ENCODE measurements at places on chromosomes 4 and X.

GRCh38 chr4:78143634-78144033 is 86.5 kb downstream of the FRAS1 start:
- DNase-seq = no peak

GRCh38 chrX:38718311-38718710 is 82.9 kb upstream of the MID1IP1 start:
- no peak for DNase-seq

DNA sequence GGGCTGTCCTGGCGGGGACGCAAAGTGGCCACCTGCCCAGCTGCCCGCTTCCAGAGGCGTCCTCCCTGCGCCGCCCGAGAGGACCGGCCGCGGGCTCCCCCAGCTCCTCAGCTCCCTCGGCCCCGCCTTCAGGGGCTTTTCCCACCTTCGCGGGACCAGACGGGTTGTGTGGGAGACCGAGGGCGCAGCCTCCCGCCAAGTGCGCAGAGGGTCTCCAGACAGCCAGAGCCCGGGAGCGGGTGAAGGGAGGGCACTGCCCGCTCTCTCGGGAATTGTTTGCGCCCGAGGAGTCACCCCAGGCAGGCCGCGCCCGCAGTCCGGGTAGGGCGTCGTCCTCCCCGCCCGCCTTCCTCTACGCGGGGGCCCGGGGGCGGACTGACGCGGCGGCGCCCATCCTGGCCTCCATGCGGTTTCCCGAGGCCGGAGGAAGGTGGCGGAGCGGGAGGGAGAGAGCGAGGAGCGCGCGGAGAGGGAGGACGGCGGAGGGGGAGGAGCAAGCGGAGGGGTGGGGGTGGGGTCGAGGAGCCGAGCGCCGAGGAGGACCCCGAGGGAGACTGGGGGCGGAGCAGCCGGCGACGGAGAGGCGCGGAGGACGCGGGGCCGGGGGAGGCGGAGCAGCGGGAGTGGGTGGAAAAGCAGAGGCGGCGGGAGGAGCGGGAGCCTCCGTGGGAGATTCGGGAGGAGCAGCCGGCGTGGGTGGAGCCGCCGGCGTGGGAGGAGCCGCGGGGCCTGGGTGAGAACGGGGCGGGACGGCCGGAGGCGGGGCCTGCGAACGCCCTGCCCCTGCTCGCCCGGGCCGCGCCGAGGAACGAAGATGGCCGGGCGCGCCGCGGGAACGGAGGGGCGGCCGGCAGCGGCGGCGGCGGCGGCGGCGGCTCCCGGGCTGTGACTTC is 47.5 kb downstream of the CLDN34 start:
- DNase-seq = peak; percentile 15

DNA sequence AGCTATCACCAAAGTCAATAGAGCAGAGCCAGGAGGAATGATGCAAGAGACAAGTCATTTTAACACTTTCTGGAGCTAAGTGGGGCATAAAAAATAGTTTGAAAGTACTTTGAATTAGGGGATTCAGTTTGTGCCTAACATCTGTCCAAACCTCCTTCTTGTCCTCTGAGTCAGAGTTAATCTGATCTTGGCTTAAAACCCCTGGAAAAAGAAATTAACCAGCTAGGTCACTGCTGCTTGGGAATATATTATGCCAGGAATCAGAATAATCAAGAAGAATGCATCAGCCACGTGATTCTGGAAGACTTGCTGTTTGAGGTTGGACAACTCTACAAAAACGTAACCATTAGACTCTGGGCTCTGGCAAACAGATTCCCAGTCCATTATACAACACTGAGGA is 45.3 kb upstream of the EDA2R start:
- no peak for DNase-seq

DNA sequence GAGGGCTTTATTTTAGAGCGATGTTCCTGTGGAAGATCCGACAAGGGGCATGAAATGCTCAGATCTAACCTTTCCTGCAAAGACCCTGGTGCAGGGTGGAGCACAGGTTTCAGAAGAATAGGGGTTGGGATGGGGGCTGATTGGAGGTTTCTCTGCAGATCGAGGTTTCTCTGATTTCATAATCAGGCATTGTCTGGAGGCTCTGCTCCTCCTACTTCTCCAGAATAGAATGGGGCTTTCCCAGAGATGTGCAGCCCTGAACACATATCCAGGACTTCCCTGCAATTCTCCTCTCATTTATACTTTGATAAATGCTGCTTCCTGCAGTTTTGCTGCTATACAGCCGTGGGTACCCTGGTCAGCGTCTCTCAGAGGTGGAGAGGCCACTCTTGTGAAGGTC is 397.6 kb upstream of the BOD1L1 start:
- no peak for DNase-seq

- DNase-seq = no peak
Measured at GRCh38 chr4:140621161-140621560, 52.4 kb upstream of the UCP1 start.

- DNase-seq = no peak
Measured at GRCh38 chr4:151323667-151324066, 1.7 kb downstream of the SH3D19 start.

GRCh38 chrX:105299286-105299685 is 78.8 kb upstream of the TEX13A start:
- DNase-seq = no peak

- no peak for DNase-seq
Measured at GRCh38 chrX:24226176-24226575, 76.6 kb downstream of the ZFX start.

DNA sequence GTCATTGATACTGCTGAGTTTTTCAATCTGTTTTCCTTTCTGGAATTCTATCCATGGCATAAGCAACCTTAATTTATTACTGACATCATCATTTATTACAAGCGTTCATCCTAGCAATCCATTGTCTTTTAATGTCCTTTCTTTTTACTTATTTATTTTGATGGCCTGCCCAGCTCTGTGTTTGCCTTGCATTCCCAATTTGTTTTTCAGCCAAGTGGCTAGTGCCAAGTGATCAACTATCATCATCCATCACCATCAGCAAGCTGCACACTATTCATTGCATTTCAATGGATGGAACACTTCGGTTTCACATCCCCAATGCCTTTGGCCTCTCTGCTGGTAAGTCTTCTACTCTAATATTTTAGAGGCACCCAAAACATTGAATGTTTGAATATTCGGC is 831.7 kb upstream of the EPHA5 start:
- no peak for DNase-seq

GRCh38 chrX:3950373-3950772 is 236.9 kb upstream of the PRKX start:
- no peak for DNase-seq

DNA sequence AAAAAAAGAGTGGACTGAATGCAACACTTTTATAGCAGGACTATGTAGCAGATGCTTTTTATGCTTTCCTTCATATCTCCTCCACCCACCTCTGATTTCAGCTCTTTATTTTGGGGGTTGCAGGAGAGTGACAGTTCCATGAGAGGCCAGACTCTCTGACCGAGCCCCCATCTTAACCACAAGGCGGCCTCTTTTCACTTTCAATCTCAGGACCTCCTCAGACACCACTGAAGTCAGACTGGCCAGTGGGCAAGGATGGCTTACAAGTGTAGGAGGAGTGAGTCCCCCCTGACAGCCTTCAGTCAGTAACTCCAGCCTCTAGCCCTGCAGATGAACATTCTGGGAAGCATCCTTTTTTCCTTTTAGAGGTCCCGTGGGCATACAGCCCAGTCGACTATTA is 140.8 kb downstream of the FRAS1 start:
- no peak for DNase-seq

GRCh38 chr4:96593422-96593821 is 753.5 kb downstream of the PDHA2 start:
- no peak for DNase-seq

DNA sequence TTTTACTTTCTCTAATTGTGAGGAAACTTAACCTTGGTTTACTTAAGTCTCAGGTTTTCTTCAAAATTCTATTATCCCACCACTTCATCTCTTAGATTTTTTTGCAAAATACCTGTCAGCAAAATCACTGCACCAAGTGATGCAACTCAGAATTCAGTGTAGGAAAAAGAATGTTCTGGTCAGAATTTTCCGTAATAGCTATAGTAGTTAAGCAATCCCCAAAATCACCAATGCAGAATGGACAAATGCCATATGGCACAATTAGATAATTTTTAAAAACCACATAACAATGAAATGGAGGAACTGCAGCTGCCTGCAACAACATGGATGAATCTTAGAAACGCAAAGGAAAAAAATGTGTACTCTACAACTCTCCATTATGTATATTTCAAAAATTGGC is 373.1 kb downstream of the NAF1 start:
- no peak for DNase-seq

DNA sequence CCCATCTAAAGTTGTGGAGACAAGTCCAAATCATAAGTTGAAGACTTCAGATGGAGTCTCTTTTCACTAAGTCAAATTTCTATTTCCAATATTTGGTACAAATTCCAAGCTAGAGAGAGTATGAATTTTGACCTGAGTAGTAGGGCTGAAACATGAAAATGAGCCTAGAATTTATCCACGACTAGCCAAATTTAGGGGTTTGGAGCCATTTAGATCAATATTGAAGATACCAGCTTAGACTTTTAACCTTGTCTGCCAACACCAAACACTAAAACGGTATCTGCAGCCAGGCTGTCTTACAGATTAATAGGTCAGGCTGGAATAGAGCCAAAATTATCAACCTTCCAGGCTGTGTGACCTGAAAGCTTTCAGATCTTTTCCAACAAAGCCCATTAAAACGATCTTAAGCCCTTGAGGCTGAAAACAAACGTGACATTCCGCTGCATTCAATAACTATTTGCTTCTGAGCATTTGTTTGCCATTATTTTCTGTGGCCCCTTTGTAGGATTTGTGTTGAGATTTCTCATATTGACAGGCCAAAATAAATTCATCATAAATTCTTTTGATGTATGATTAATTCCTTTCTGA is 268.7 kb upstream of the DKK2 start:
- no peak for DNase-seq

GRCh38 chr4:149549911-149550310 is 265.7 kb downstream of the IQCM start:
- no peak for DNase-seq

- DNase-seq = peak; percentile 5
Measured at GRCh38 chr4:149896432-149896831, 80.8 kb upstream of the IQCM start.

GRCh38 chr4:6520978-6521377 is 48.6 kb upstream of the PPP2R2C start:
- DNase-seq = no peak

DNA sequence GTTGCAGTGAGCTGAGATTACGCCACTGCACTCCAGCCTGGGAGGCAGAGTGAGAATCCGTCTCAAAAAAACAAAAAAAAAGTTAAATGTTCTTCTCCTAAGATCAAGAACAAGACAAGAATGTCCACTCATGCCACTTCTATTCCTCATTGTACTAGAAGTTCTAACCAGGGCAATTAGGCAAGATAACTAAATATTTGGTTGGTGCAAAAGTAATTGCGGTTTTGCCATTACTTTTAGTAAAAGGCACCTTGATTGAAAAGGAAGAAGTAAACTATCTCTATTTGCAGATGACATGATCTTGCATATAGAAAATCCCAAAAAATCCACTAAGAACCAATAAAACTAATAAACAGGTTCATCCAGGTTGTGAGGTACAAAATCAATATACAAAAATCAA is 24.0 kb upstream of the SLC7A3 start:
- no peak for DNase-seq

DNA sequence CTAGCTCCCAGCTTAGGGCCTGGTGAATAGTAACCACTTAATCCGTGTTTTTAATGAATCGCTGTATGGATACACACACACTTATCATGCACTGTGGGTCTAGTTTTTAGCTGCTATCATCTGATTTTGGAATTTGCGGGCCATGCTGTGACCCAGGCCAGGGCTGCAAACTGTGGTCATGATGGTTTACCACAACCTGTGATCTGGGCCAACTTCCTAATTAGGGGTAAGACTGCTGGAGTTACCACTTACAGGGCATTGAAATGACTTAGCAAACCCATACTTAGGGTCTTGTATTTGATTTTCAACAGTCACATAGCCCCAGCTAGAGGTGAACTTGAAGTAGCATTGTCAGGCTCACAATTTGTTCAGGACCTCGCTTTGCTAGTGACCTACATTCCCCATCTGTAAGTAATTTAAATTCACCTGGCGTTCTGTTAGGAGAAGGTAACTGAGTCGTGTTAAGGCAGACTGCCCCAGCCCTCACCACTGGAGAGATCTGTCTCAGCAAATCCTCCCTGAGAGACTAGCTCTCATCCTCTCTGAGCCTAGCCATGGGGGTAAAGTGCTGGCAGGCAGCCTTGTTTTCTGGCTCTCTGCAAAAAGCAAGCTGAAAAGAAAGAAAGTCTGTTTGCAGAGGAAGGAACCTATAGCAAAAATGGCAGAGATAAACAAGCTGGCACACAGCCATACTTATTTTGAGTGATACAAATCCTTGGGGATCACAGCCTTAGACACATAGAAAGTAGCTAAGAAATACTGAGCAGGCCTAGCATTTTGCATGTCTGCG is 33.8 kb upstream of the EGFL6 start:
- DNase-seq = no peak

GRCh38 chr4:38715050-38715449 is 51.1 kb downstream of the KLF3 start:
- DNase-seq = no peak

GRCh38 chr4:185357733-185358440 is 37.8 kb downstream of the LRP2BP start:
- DNase-seq = no peak

GRCh38 chrX:46642145-46642544 is 68.6 kb downstream of the CHST7 start:
- peak; percentile 34 for DNase-seq

DNA sequence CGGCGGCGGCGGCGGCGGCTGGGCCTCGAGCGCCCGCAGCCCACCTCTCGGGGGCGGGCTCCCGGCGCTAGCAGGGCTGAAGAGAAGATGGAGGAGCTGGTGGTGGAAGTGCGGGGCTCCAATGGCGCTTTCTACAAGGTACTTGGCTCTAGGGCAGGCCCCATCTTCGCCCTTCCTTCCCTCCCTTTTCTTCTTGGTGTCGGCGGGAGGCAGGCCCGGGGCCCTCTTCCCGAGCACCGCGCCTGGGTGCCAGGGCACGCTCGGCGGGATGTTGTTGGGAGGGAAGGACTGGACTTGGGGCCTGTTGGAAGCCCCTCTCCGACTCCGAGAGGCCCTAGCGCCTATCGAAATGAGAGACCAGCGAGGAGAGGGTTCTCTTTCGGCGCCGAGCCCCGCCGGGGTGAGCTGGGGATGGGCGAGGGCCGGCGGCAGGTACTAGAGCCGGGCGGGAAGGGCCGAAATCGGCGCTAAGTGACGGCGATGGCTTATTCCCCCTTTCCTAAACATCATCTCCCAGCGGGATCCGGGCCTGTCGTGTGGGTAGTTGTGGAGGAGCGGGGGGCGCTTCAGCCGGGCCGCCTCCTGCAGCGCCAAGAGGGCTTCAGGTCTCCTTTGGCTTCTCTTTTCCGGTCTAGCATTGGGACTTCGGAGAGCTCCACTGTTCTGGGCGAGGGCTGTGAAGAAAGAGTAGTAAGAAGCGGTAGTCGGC is 528 bp downstream of the FMR1 start:
- DNase-seq = no peak

DNA sequence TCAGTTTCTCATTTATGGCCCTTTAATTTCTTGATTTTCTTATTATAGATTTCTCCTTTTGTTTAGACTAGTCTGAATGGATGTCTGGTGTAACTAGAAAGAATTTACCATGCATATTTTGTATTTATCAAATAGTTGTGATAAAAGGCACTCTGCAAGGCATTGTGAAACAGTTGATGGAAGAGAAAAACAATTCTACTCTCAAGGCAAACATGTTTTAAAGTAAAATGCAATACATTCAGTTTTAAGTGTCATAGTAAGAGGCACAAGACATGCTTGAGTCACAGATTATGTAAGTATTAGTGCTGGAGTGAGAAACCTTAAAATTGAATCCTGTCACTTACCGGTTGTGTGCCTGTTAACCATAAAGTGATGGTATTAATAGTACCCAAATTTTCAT is 283.3 kb upstream of the DKK2 start:
- DNase-seq = no peak

Measured in NCI-H1694 treated with DMSO at 0.1 percent for 48 hours (cell line).